ENCODE measurements at places on chromosomes 1 and 21.
A peak's percentile ranks its signal among the peaks of the same experiment; 100 is the strongest.

- DNase-seq: no peak
Measured at GRCh38 chr1:204564835-204565234, 48.6 kb downstream of the MDM4 start.

- no peak for DNase-seq
Measured at GRCh38 chr1:228270032-228270431, 62.2 kb downstream of the OBSCN start.

GRCh38 chr1:41351262-41352151 lies 9.7 kb upstream of the FOXO6 start:
- no peak for DNase-seq

- DNase-seq: no peak
Measured at GRCh38 chr1:229024528-229025130, 246.3 kb upstream of the RAB4A start.

DNA sequence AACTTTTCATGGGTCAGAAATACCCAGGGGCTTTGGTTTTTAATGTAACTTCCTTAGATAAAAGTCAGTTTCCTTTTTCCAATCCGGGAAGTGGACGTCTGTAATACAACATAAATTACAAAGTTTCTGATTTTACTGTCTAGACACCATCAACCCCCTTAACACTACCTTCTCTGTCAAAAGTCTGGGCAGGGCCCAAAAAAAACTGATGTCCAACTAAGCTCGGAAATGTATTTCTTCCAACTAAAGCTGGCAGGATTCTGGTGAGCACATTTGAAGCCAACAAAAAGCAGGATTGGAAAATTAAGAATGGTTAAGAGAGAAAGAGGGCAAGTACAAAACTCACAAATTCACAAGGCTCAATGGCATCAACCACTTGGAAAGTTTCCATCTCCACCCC lies 24.3 kb downstream of the DDAH1 start:
- DNase-seq: no peak

GRCh38 chr1:171988243-171988885 lies 147.1 kb downstream of the DNM3 start:
- DNase-seq: peak; percentile 94

GRCh38 chr1:205377355-205377754 lies 20.6 kb upstream of the KLHDC8A start:
- no peak for DNase-seq

GRCh38 chr1:109763646-109764415 lies at the start of gene EPS8L3:
Gene EPS8L3, minus strand, starts transcription at chr1:109763923. Its CDS starts 2,174 bp downstream, at chr1:109761749.
- DNase-seq: no peak

- no peak for DNase-seq
Measured at GRCh38 chr21:46478910-46479309, 20.2 kb downstream of the DIP2A start.

DNA sequence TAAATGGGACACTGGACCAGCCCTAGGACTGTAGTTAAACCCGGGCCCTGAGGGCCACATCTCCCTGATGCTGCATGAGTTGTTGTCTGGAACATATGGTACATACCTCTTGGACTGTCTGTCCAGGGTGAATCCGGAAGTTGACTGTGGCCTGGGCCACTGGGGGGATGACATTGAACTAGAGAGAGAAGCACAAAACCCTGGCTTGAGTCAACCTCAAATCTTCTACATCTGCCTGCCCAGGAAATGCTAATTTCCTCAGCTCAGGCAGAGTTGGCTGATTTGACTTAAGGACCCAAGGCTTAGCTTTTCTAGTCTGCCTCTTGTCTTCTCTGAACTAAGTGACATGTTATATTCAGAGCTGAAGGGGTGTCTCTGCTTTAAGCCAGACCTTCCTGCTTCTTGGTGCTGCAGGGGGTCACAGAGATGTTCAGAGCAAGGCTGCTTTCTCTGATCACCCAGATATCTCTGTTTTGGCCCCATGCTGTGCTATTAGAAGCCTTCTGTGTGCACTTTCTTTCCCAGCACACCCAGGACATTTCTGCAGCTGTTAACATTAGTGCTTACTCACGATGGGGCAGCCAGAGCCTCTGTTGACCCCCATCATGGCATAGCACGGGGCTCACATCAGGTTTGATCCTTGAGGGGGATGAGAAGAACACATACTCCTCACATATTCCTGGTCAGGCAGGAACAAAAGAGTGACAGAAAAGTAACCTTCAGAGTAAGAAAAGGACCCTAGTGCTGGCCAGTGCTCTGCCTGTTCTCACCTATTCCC lies 9.6 kb downstream of the PM20D1 start:
- no peak for DNase-seq

DNA sequence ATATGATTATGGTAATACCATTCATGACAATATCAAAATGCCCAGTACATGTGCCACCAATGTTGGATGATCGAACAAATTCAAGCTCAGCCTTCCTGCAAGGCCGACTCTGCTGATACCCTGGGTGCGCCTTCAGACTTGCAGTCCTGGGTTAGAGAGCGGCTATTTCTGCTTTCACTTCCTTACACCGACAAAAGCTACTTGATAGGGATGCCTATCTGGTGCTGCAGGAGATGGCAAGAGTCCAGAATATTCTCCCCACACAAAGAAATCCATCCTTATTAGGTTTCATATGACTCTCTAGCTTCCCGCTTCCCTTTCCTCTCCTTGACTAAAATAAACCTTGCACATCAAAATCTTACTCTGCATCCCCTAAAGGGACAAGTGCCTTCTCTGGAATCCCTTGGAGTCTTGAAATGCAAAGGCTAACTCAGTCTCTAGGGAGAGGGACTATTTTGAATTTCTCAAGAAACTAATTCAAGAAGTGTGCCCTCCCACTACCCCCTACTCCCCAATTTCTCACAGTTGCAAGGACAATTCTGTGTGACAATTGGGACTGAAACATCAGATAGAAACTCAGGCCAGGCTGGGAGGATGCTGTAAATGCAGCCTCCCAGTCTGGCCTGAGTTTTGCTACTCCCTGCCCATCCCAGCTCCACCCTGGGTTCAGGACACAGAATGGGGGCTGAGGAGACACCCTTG lies 103.1 kb upstream of the USP24 start:
- no peak for DNase-seq

- no peak for DNase-seq
Measured at GRCh38 chr1:177270863-177271262, 100.1 kb downstream of the BRINP2 start.

DNA sequence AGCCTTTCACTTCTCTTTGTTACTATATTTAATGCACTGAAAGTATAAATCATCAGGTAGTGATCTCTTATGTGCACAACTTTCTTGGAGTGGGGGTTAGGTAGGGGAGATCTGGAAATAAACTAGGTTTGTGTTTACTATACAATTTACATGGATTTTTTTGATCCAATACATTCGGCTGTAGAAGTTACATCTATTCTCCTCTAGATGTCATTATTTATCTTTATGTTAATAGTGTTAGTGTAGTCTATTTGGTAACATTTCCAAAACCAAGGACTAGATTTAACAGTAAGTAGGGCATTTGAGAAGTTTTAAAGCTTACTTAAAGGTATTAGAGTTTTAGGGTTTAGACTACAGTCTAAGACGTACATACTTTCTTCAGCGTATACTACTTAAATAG lies 5.4 kb downstream of the VPS45 start:
- peak; percentile 17 for DNase-seq

GRCh38 chr1:21867451-21867996 lies 55.5 kb downstream of the LDLRAD2 start:
- no peak for DNase-seq

DNA sequence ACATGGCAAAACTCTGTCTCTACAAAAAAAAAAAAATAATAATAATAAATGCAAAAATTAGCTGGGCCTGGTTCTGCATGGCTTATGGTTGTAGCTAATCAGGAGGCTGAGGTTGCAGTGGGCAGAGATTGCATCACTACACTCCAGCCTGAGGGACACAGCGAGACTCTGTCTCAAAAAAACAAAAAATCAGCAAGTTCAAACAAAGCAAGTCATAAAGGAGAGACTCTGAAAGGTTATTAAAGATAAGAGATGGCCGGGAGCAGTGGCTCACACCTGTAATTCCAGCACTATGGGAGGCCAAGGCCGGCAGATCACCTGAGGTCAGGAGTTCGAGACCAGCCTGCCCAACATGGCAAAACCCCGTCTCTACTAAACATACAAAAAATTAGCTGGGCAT lies 28.8 kb downstream of the COP1 start:
- no peak for DNase-seq

GRCh38 chr21:44927259-44927586 lies 6.5 kb upstream of the ITGB2 start:
- DNase-seq: no peak

DNA sequence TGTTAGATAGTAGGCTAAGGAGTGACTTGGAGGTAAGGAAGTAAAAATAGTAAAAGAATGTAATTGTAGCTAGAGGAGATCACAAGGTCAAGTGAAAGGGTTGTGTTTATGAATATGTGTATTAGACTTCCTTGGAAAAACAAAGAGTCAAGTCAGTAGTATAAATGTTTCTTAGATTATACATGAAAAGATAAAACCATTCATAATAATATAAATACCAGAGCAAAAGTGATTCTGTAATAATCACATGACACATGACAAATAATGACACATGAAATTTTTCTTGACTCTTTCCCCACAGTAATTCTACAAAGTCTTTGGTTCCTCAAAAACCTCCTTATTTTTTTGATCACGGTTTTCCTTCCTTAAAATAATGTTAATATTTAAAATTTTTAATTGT lies 56.4 kb downstream of the IVNS1ABP start:
- no peak for DNase-seq

DNA sequence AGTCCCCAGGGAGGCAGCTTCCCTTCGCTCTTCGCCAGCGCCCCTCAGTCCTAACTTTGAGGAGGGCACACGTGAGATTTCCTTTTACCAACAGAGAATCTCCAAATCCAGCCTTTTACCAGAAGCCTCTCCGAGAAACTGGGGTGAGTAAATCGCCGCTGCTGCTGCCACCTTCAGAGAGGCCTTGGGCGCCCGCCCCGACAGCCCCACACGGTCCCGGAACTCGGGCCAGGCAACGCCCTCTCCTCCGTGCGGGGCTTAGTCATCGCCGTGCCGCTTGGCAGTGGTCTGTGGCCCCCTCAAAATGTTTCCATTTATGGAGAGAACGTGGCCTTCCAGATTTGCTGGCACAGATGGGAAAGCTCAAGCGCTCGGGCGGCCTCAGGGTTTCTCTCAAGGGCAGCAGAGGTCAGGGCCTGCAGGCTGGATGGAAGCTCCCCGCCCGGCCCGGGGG lies 41.4 kb upstream of the COL6A2 start:
- DNase-seq: no peak

- no peak for DNase-seq
Measured at GRCh38 chr1:153306303-153307220, 6.2 kb downstream of the PGLYRP3 start.

DNA sequence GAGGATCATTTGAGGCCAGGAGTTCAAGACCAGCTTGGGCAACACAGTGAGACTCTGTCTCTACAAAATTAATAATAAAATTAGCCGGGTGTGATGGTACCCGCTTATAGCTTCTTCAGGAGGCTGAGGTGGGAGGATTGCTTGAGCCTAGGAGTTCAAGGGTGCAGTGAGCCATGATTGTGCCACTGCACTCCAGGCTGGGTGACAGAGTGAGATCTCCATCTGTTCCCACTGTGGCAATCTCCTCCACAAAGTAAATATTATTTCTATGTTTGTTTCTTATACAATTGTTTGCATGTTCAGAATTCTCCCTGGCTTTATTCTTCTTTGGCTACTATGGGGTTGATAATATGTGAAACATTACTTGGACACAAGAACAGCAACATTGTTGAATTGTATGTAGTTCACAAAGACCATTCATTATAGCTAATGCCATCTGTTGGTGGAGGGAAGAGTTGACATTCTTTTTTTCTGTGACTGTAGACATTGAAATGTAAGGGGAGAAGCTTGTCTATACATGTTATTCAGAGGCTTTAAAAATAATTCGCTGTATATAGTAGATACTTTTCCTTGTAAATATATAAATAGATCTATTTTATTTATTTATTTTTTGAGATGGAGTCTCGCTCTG lies 47.8 kb upstream of the SRSF10 start:
- peak; percentile 50 for DNase-seq

DNA sequence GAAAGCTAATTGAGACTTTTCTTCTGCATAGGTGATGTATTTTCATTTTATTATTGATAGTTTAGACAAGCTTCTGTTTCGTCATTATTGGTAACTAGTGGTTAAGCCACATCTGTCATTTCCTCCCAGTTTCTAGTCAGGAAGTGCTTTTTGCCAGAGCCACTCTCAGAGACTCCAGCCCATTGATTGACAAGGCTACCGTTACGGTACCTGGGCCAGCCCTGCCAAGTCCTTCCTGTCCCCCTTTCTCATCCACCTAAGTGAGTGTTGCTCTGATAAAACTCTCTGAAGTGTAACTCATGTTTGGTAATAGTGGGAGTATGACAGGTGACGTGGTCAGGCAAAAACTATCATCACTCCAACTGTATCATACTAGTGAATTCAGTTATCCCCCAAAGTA lies 29.6 kb upstream of the AGL start:
- DNase-seq: no peak

GRCh38 chr1:227910511-227911153 lies 37.1 kb downstream of the WNT9A start:
- no peak for DNase-seq

GRCh38 chr1:61506944-61507500 lies 217.9 kb downstream of the TM2D1 start:
- no peak for DNase-seq

- peak; percentile 27 for DNase-seq
Measured at GRCh38 chr1:54583871-54584270, 35.8 kb downstream of the ACOT11 start.

GRCh38 chr21:46097336-46098293 lies at the start of gene COL6A2:
Gene COL6A2, plus strand, starts transcription at chr21:46098112.
- peak; percentile 15 for DNase-seq

DNA sequence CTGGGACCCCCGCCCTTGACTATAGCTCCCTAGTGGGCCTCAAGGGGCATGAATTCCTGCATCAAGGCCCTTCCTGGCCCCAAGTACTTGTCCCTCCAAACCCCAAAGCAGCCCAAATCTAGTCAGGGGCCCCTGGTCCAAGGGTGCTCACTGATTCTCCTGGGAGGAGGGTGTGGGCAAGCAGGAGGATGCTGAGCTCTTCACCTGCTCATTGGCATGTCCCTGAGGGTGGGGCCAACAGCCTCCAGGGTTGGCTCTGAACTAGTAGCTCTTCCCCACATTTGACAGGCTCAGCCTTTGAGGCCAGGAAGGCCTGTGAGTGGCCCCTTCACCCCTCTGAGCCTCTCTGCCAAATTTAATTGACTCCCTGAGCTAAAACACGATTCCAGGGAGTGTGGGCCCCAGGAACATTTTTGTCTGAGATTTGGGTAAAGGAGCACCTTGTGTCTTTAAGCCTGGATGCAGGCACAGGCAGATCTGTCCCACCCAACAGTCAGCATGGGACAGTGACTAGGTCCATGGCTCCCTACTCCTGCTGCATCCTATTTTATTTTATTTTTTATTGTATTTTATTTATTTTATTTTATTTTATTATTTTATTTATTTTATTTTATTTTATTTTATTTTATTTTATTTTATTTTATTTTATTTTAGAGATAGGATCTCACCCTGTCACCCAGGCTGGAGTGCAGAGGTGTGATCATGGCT lies 11.0 kb upstream of the WNT9A start:
- DNase-seq: no peak

- DNase-seq: no peak
Measured at GRCh38 chr1:42736571-42737200, 3.4 kb downstream of the CLDN19 start.

- peak; percentile 96 for DNase-seq
Measured at GRCh38 chr1:90104941-90105538, 110.1 kb downstream of the ZNF326 start.

GRCh38 chr1:87335175-87335884 lies 6.7 kb downstream of the LMO4 start:
- peak; percentile 40 for DNase-seq

GRCh38 chr1:29474274-29475244 lies 238.2 kb downstream of the PTPRU start:
- DNase-seq: peak; percentile 37
